ENCODE measurements at places on chromosomes 2 and 18.

GRCh38 chr2:58834404-58834803 lies 593.3 kb upstream of the FANCL start:
- peak; percentile 77 for DNase-seq

GRCh38 chr2:191627518-191627917 lies 50.4 kb upstream of the NABP1 start:
- no peak for DNase-seq

- no peak for DNase-seq
Measured at GRCh38 chr2:64906853-64907536, 82.2 kb upstream of the SLC1A4 start.

- no peak for DNase-seq
Measured at GRCh38 chr2:240179186-240179815, 38.8 kb upstream of the OTOS start.

GRCh38 chr18:74525741-74526140 lies 8.6 kb upstream of the CNDP1 start:
- peak; percentile 50 for DNase-seq
